NCI-H774 (cell line): ENCODE measurements at places on chromosomes 11 and 22.

- no peak for DNase-seq
Measured at GRCh38 chr11:94673951-94674491, 94.1 kb upstream of the AMOTL1 start.

DNA sequence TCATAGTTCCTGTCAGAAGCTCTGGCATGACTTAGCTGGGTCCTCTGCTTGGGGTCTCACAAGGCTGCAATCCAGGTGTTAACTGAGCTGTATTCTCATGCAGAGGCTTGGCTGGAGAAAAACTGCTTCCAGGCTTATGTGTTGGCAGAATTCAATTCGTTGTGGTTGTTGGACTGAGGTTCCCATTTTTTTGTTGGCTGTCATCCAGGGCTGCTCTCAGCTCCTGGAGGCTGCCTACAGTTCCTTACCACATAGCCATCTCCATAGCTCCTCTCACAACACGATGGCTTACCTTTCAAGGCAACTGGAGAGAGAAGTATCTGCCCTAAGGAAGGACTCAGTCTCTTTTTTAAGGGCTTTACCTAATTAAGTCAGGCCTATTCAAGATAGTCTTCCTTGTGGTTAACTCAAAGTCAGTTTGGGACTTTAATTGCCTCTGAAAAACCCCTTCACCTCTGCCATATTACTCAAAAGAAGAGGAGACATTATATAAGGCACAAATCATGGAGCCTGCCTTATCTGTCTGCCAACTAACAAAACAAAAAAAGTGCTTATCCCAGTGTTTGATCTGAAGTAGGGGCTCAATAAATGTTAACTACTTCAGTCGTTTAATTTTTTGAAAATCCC is 35.2 kb downstream of the OR2AG2 start:
- DNase-seq: no peak

DNA sequence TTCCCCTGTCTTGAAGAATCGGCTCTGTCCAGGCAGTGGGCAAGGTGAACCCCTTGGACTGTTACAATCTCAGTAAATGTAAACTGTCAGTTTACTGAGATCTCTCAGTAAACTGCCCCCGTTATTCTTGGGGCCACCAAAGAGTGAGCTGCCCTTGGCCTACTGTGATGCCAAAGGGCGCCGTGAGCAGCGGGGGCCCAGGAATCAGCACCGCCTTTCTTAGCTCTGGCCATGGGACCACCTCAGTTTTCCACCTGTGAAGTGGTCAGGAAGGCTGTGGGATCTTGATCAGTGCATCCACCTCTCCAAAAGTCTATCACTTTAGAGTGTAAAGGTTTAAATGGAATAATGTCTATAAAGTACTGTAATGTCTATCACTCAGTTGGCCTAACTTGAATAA is 57.1 kb downstream of the THAP12 start:
- DNase-seq: no peak

GRCh38 chr11:87926250-87926970 is 248.8 kb downstream of the RAB38 start:
- DNase-seq: no peak

GRCh38 chr11:83746921-83747585 is 460.9 kb upstream of the CCDC90B start:
- DNase-seq: no peak

GRCh38 chr11:46801694-46802470 is 44.2 kb downstream of the CKAP5 start:
- no peak for DNase-seq

DNA sequence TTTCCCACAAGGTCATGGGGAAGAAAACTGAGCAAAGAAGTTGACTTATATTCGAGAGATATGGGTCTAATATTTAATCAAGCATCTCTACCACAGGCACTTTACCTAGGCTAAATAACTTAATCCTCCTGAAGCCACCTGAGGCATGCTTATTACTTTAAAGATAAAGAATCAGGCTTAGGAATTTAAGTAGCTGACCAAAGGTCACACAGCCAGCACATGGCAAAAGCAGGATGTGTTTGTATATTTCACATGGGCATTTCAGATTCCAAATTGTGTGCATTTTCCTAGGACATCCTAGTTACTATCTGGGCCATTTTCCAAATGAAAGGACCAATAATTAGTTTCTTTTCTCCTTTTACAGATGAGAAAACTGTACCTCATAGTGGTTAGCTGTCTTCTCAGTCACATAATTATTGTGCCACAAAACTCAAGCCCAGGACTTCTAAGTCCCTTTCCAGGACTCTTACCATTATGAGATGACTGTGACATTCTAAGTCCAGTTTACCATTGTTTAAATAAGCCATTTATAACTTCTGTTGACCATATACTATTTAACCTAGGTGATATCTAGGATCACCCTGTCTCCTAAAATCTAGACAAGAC is 112.1 kb upstream of the ZC3H12C start:
- no peak for DNase-seq

DNA sequence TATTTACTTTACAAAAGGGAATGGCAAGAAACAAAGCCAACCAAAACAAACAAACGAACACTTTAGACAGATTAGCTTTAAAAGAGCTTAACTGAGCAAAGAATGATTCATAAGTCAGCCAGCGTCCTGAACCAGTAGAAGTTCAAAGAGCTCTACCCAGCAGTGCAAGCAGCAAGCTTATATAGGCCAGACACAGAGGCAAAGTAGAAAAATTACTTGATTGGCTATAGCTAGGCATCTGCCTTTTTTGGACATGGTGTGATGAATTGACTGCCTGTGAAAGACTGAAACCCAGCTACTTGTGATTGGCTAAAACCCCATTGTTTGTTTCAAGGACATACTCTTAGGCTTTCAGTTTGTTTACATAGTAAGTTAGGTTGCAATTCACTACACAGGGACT is 2120.0 kb upstream of the RAG2 start:
- DNase-seq: no peak

GRCh38 chr11:122744357-122744756 is 88.8 kb downstream of the UBASH3B start:
- no peak for DNase-seq

DNA sequence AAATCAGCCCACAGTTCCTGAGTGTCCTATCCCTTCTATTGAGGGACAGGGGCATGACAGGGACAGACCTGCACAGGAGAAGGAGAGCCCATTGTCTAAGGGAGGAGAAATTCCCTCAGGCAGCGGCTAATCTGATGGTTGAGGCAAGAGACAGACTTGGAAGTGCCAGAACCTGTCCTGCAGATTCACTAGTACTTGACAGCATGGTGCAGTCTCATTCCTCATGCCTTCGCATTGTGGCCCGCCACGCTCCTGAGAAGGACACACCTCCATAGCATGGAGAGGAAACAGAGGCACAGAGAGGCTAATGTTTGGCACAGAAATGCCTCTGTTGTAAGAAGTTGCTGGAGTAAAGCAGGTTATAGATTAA is 3.2 kb downstream of the P2RY6 start:
- DNase-seq: no peak

GRCh38 chr11:10382518-10382917 is 72.5 kb upstream of the AMPD3 start:
- no peak for DNase-seq

GRCh38 chr11:15216678-15217077 is 102.0 kb downstream of the INSC start:
- no peak for DNase-seq

GRCh38 chr11:61828629-61829407 is 718 bp downstream of the FADS2 start:
- peak; percentile 18 for DNase-seq

DNA sequence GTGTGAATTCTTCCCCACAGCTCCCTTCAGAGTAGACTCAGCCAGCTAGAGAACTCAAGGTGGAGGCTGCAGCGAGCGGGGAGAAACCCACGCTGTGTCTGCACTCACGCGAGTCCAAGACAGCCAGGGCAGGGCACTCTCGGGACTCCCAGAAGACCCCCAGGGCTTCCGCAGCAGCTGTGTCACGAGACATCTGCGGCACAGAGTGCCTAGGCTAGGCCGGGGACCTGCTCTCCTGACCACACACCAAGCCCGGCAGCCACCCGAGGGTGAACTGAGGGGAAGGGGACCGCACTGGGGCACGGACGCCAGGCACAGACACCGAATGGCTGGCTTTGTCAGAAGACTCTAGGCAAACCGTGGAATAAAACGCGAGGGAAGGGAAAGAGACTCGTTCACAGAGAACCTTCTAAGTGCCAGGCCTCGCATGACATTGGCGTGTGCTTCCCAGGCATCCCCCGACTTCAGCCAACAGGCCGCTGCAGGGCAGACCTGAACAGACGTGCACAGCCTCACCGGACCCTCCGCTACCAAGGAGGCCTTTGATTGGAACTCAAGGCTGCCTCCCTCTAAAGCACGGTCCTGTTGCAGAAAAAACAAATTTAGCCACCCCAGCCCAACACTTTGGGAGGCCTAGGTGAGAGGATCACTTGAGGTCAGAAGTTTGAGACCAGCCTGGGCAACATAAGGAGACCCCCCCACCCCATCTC is 18.2 kb upstream of the MOB2 start:
- DNase-seq: no peak

GRCh38 chr11:6110011-6110410 is 2.5 kb downstream of the OR56B4 start:
- DNase-seq: no peak

DNA sequence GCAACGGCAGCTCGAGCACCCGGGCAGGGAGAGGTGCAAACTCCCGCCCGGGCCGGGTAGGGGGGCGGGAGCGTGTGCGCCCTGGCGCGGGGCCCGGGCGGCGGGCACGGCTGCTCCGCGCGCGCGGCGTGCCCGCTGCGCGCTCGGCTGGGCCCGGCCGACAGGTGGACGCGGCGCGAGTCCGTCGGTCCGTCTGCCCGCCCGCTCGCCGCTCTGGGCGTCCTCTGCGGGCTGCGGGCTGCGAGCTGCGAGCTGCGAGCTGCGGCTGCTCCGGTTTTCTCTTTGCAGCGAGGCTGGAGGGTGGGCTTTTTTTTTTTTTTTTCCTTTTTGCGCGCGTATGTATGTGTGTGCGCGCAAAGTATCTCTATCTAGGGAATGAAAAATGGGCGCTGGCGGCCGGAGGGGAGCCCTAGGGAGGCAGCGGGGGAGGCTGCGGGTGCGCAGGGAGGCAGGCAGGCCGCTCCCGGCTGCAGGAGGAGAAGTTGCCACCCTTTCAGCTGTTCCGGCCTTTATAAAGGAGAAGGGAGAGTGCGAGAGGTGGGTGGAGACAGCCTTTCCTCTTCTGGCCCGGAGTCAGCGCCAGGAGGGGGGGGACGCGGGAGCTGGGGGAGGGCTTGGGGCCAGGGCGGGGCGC is at the start of gene PDGFB:
TSS of gene PDGFB (minus strand) at position 487 of the 634 bp plus-strand sequence. CDS start 1,019 bp downstream, outside the sequence.
- peak; percentile 31 for DNase-seq

DNA sequence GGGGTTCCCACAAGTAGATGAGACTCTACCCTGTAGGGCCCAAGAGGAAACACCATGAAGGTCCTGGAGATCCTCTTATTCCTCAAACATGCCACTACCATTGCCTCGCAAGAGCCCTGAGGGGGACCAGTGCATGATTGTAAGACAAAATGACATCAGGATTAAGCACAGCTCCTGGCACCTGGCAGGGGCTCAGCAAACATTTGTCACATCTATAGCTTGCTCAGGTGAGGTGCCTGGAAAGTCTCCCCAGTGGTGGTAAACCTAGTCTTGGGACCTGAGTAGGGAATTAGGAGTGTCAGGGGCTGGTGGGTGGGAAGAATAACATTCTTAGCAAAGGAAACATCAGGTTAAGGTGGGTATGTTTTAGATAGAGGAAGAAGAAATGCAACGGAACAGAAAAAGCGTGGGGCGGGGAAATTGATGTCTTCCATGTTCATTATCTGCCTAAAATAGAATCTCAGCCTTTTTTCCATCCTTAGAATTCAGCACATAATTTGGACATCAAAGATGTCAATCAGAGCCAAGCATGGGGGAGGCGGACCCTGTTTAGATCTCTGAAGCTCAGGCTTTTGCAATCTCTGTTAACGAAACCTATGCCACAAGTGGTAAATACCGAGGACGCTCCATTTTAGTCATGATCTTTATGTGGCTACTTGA is 924 bp downstream of the YPEL1 start:
- DNase-seq: no peak

- no peak for DNase-seq
Measured at GRCh38 chr11:62976109-62976508, 8.7 kb downstream of the SLC22A6 start.

DNA sequence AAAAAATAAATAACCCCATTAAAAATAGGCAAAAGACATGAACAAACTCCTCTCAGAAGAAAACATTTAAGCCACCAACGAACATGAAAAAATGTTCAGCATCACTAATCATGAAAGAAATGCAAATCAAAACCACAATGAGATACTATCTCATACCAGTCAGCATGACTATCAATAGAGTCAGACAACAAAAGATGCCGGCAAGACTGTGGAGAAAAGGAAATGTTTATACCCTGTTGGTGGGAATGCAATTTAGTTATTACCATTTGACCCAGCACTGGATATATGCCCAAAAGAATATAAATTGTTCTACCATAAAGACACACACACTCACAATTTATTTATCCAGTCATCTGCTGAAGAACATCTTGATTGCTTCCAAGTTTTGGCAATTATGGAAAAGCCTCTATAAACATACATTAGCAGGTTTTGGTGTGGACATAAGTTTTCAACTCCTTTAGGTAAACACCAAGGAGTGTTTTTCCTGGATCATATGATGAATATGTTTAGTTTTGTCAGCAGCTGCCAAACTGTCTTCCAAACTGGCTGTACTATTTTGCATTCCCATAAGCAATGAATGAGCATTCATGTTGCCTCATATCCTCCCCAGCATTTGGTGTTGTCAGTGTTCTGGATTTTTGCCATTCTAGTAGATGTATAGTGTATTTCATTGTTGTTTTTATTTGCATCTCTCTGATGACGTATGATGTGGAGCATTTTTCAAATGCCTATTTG is 28.0 kb downstream of the OR8D1 start:
- peak; percentile 83 for DNase-seq
